Hypothalamus (tissue), 51 donors: ENCODE measurements at places on chromosomes 4 and X.

GRCh38 chr4:137432446-137433311, 99.6 kb downstream of the PCDH18 start:
- no peak for DNase-seq

- no peak for DNase-seq
Observed at GRCh38 chr4:123699880-123700771, 303.5 kb downstream of the SPRY1 start.

DNA sequence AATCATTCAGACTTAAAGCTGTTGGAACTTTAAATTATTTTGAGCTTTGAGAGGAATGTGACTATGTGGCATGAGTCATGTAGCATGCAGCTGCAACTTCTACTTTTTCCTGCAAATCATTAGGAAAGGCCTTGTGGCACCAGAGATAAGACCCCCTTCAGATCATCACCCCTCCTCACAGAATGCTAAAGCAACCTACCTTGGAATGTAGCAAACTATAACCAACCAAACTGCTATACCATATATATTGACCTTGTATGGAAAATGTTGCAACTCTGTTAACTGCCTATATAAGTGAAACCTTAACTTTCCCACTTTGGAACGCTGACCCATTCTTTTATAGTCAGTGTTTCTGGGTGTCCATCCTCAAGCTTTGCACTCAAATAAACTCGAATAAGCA, 32.0 kb downstream of the ATXN3L start:
- DNase-seq: no peak

- no peak for DNase-seq
Observed at GRCh38 chr4:128123036-128123435, 61.9 kb downstream of the LARP1B start.

DNA sequence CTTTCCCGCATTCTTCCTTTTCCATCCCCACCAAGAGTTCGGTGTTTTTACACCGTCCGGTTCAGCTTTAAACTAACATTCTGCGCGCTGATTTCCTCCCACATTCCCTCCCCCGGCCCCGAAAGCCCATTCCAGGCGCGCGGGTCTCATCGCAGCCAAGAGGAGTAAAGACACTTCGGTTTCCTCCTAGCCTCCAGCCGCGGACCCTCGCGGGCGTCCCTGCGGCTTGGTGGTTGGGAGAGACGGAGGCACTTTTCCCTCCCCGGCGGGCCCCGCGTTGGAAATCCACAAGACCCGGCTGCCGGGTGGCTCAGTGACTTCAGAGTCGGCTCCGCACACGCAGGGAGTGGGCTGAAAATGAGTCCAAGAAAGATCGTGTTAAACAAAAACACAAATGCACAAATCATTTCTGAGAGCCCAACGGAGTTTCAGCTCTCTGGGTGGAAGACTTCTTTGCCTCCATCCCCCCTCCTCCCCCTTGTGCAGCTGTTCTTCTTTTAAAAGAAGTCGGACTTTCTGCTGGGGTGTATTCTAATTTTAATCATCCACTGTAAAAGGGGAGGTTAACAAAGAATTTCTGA, 2.0 kb upstream of the ARX start:
- DNase-seq: no peak

- no peak for DNase-seq
Observed at GRCh38 chrX:139881130-139881529, 51.7 kb downstream of the ATP11C start.
